Transverse colon (tissue), 4 donors: ENCODE measurements at places on chromosomes 6 and 20. TPM values are rescaled to one million over a fixed set of nuclear protein-coding genes. Genes with fewer than 3 reads are reported as not detected.

The PPIL6 gene
- not detected for total RNA-seq

The KCNQ2 gene
- not detected for total RNA-seq

The CST3 gene
- 1,644 TPM for total RNA-seq

The PLN gene
- total RNA-seq: 32.6 TPM

The NELFCD gene
- 52.2 TPM for total RNA-seq

The SLC24A3 gene
- 4.4 TPM for total RNA-seq

The IL17A gene
- not detected for total RNA-seq

The SAYSD1 gene
- total RNA-seq: 23.5 TPM

The CRISP2 gene
- total RNA-seq: not detected

The TRIM26 gene
- total RNA-seq: 51.3 TPM

The BNIP5 gene
- 23.6 TPM for total RNA-seq

The PHACTR3 gene
- 1.6 TPM for total RNA-seq

The OOEP gene
- not detected for total RNA-seq

The KLHDC3 gene
- 61.6 TPM for total RNA-seq

The GNAS-AS1 gene
- 0.55 TPM for total RNA-seq

The KCNK5 gene
- 58.6 TPM for total RNA-seq

The NHLRC1 gene
- 1.1 TPM for total RNA-seq

The ULBP3 gene
- not detected for total RNA-seq

The SMOC2 gene
- total RNA-seq: 14.5 TPM

The FABP7 gene
- not detected for total RNA-seq
